ENCODE measurements at places on chromosomes 3 and 15.
A peak's percentile ranks its signal among the peaks of the same experiment; 100 is the strongest.

DNA sequence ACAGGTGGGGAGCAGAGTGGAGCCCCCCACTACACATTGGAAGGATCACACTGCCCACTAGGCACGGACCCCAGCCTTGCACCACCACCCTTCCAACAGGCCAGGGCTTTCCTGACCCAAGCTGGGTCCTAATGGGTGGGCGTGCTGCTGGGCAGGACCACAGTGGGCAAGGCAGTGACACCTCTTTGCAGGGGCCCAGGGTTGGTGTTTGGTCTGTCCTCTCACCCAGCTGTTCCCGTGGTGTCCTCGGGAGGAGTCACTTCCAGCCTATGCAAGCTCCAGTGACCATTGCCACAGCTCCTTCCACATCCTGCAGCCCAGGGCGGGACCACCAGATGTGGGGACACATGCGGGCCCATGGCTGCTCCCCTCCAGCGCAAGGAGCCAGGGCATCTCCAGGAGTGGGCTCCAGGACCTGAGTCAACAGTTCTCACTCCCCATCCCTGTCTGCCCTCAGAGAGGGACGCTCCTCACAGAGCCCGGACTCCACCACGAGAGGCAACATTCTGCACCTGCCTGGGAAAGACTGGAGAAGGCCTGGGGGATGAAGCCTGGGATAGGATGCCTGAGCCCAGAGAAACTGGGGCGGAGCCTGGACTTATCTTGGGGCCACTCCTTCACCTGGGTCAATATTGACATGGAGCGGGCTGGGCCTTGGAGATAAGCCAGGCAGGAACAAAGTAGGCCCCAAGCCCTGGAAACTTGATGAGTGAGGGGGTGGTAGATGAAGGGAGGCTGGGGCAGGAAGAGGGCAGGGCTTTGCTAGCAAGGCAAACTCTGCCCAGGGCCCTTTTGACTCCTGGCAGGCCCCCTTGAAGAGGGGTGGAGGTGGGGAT lies 3.9 kb upstream of the VILL start:
- DNase-seq = no peak

- DNase-seq = no peak
Measured at GRCh38 chr15:71400294-71400693, 285.0 kb downstream of the THSD4 start.

DNA sequence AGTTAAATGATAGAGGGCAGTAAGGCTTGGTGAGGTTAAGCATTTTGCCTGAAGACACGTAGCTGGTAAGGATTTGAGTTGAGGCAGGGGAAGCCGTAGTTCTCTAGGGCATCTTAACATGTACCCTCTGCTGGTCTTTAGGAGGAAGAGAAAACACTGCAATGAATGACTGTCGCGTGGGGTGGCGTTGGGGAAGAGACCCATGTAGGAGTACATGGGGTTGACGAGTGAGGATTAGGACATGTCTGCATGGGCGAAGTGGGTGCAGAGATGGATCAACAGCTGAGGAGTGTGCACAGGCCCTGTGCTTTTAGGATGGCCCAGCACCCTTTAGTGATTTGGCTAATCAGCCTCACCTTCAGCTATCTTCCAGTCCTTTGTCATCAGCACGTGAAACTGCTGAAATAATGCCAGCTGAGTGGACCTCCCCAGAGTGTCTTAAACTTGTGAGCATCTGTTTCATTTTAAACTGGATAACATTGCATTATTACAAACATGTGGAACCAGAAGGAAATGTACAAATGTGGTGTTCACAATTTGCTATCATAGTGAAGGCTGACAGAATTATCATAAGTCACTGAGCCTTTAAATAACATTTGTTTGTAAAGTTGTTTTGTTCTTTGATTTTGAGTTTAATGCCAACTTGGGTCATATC lies 15.3 kb downstream of the P2RY14 start:
- DNase-seq = peak; percentile 38

- DNase-seq = no peak
Measured at GRCh38 chr3:175207361-175207760, 348.2 kb downstream of the NAALADL2 start.

All from AG08395 (cell line).